ENCODE measurements at places on chromosomes 3 and 15.

DNA sequence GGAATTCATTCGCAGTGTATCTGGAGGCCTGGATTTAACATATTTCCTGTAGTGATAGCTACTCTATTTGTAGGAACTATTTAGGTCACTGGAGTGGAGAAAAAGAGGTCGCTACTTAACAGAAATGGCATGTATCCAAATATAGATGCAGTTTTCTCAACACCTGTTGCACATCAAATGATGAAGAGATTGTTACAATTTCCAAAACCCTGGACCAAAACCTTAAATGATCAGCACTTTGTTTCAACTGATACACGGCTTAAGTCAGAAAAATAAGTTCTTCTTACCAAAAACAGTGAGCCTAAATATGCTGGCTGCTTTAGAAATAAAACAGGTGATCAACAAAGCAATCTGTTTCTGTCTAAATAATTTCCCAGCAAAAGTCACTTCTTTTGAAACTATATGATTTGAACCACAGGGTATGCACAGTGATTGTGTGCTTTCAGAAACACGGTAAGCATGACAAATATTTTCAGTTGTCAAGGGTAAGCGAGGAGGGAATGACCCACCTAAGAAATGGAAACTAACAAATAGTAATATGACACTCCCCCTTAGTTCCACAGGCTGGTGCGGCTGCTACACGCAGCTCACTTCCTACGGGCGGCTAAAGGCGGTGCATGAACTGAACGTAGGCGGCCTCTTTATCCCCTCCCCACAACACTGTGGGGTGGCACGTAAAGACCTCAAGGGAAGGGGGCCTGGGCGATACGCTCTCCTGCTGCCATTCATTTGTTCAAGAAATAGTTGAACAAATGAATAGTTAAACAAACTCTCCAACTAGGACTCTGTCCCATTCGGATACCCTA, 1.1 kb downstream of the EHD4 start:
- DNase-seq = peak; percentile 57

GRCh38 chr15:51982013-51982769, 10.6 kb upstream of the LEO1 start:
- DNase-seq = peak; percentile 70

GRCh38 chr3:58177747-58178527, 32.8 kb downstream of the DNASE1L3 start:
- peak; percentile 91 for DNase-seq

GRCh38 chr15:63065262-63066221, 23.0 kb downstream of the TPM1 start:
- peak; percentile 36 for DNase-seq

DNA sequence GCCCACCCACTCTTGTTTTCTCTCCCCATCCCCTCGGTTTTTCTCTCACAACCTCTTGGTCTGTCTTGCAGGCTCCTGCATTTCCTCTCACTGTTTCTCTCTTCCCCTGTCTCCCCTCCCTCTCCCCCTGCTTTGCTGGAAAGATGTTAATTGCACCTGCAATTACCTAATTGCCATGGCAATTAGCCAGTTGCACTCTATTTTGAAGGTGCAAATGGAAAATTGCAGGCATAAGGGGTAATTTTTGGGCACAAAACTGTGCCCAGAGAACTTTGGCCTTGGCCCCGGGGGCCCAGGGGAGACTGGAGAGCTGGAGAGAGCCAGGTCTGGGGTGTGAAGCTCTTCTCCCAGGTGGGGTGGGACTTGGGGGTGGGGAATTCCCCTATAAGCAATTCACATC, 164.5 kb upstream of the TLE3 start:
- DNase-seq = no peak

GRCh38 chr3:113287803-113288648, 76.7 kb downstream of the BOC start:
- peak; percentile 80 for DNase-seq

- DNase-seq = no peak
These were observed 5.1 kb upstream of the TM6SF1 start for GRCh38 chr15:83102346-83102745.

GRCh38 chr15:69410248-69410874, 3.8 kb upstream of the KIF23 start:
- peak; percentile 54 for DNase-seq

DNA sequence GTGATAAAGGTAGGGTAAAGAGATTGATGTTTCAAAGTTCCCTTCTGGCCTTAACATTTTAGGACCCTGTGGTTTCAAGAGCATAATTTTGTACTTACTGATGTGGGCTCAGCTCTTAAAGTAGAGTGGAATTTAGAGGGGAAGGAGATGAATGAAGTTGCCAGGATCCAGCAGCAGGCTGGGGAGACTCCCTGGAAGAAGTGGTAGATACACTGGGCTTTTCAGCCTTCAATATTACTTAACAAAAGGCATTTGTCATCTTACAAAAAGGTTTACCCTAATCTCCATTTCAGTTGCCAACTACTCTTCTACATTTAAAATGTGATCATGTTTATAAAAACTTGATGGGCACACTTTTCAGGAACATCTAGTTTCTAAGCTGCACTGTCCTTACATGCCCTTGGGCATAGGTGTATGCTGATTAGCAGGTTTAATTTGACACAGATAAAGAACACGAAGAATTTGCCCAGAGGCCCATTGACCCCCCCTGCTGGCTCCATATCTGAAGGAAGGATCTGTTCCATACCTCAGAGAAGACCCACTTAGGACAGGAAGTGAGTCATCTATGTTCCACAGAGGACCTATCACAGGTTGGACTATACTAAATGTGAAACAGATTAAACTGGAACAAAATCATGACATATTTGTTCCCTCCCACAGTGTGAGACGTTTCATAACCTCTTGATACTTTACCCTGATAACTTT, 93.0 kb upstream of the LPP start:
- DNase-seq = no peak

DNA sequence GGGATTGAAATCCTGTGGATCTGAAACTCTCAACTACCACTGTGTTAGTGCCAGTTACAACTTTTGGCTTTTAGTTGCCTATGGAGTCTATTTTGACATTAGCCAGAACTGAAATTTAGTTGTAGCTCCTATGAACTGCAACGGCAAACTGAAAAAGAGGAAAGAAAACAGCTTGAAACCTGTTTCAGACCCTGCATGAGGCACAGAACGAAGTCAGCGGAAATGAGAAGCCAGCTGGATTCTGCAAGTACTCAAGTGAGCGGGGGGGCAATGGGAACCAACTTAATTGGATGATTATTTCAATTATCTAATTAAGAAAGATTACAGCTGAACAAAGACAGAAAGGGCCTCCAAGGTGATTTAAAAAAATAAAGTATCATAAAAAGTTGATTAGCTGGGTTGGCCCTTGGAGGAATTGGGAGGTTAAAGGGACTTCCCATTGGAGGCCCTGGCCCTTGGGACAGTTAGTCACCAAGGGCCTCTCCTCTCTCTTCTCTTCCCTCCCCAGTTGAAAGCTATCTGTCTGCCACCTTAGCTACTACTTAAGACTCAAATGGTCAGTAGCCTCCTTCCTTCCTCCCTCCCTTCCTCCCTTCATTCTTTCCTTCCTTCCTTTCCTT, 352.1 kb downstream of the SHQ1 start:
- DNase-seq = no peak

GRCh38 chr3:154745929-154746328, 315.9 kb upstream of the GPR149 start:
- no peak for DNase-seq

GRCh38 chr15:70523616-70524015, 239.7 kb downstream of the UACA start:
- no peak for DNase-seq

DNA sequence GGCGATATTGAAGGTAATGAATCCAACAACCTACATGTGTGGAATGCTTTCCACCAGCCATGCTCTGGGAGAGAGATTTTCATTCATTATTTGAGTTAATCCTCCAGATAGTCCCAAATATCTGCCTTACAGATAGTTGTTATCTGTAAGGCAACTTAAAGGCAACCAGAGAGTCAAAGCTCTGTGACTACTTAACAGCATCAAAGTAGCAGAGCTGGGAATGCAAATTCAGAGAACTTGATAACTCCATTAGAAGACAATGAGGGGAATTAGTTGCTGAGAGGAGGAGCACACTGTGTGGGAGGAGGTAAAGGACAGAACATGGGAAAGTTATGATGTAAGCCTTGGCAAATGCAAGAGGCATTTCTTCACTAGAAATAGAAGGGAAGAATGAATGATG, 10.5 kb upstream of the CRBN start:
- no peak for DNase-seq

DNA sequence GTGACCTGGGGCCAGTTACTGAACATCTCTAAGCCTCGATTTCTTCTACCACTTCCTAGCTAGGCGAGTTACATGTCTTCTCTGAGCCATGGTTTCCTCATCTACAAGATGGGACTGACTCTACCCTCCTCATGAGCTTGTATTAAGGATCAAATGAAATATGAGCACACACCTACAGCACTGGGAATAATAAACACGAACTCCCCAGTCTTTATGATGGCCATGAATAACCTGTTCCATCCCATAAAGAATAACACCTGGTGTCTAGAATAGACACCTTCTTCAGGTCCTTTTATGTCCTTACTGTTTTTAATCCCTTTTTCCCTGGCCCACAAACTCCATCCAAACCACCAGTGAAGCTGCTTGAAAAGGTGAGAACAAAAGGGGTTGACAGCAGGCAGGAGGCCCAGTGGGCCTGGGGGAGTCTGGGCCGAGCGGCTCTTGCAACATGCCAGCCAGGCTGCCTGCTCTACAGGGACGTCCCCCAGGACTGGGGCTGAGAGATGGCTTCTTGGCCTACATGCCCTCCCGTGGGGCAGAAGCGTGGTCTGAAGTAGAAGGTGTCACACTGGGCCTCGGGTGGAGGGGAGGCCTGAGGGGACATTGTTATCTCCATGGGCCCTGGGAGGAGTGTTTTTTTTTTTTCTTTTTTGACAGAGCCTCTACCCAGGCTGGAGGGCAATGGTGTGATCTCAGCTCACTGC, 178.2 kb downstream of the RAB11A start:
- DNase-seq = no peak

- DNase-seq = no peak
These were observed 78.2 kb downstream of the DAPK2 start for GRCh38 chr15:63968122-63968524.

DNA sequence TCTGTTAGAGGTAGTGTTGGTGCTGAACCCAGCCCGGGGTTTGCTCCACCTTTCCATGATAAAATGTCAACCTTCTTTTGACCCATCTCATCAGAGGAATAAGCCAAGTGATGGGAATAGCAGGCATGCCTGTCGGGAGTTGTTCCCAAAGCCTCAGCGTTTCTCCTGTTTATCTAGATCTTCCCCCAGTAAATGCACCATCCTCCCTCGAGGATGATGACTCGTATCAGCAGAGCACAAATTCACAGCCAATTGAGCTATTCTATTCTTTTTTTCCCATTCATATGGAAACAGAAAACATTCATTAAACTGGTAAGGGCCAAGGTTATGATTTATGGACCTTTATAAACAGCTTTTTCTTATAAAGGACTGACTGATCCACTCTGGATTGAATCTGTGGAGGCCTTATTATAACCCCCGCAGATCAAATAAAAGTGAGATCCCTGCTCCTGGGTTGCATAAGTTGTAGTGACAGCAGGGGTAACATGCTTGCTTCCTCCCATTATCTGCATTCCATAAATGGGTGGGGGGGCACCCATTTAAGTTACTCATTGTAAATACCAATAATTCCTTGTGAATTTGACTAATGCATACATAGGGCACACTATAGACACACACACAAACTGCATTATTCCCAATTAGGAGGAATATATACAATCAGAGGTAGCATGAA, 207.3 kb downstream of the PLCL2 start:
- peak; percentile 21 for DNase-seq

GRCh38 chr3:112127522-112128494, 5.2 kb downstream of the GCSAM start:
- DNase-seq = no peak

GRCh38 chr3:108494906-108495531, 15.4 kb downstream of the MYH15 start:
- no peak for DNase-seq

Data from Ammon's horn (tissue), 1 donor.